ENCODE measurements at places on chromosomes 3 and 15. TPM values are rescaled to one million over a fixed set of nuclear protein-coding genes. Genes with fewer than 3 reads are reported as not detected.

GRCh38 chr3:152471814-152472671 lies 203.3 kb downstream of the MBNL1 start:
- peaks cover 4% of the 10 kb centered on the region for H3K4me1 ChIP-seq
- peaks cover under 1% of the 10 kb centered on the region for H3K36me3 ChIP-seq
- H3K4me3 ChIP-seq, result no peak overlapping the region
- H3K27ac ChIP-seq, result no peak overlapping the region
- peak; percentile 40 for DNase-seq

- no peak overlapping the region for H3K4me3 ChIP-seq
- H3K27me3 ChIP-seq, result no peaks in the 10 kb centered on the region
- peaks cover 9% of the 10 kb centered on the region for H3K4me1 ChIP-seq
- H3K36me3 ChIP-seq, result no peaks in the 10 kb centered on the region
- H3K27ac ChIP-seq, result no peak overlapping the region
- no peak for DNase-seq
Observed at GRCh38 chr3:111763968-111764367, 95.1 kb upstream of the PHLDB2 start.

- no peak for DNase-seq
- H3K27ac ChIP-seq, result no peak overlapping the region
Observed at GRCh38 chr3:56667973-56668579, 15.0 kb downstream of the TASOR start.

The MRPL46 gene
- total RNA-seq, result 21.2 TPM

The DAPK2 gene
- total RNA-seq, result 10.0 TPM

The REC114 gene
- not detected for total RNA-seq

DNA sequence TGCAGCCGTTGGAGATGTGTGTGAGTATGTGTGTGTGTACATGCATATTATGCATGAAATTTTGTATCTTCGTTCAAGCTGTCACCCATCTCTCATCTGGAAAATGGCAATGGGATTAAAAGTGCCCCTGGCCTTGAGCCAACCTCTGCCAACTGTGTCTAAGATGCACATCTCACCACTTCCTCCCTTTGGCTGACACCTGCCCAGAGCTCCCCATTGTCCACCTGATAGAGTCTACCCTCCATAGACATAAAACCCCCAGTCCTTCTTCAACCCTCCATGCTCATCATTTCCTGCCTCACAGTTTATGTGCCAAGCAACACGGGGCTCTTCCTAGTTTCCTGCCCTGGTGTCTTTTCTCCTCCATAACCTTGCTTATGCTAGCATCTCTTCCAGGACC lies 187.5 kb upstream of the HES1 start:
- no peak overlapping the region for H3K27ac ChIP-seq
- no peak overlapping the region for H3K4me3 ChIP-seq
- H3K36me3 ChIP-seq, result no peaks in the 10 kb centered on the region

DNA sequence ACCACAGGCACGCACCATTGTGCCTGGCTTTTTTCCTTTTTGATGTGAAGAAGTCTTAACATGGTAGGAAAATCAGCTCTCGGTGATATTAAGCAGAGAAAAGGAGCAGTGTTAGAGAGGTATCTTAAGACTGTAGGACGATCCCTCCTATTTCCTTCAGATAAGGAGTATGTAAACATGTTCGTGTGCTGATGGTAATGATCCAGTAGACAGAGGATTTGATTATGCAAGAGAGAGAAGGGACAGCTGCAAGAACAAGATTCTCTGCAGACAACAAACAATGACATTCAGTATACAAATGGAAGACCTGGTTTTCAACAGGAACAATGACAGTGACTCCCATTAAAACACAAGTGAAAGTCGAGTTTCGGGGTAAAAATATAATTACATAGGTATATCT lies 95.1 kb upstream of the MELTF start:
- no peak overlapping the region for H3K4me3 ChIP-seq
- H3K36me3 ChIP-seq, result peaks cover 9% of the 10 kb centered on the region
- peaks cover 9% of the 10 kb centered on the region for H3K4me1 ChIP-seq
- DNase-seq, result no peak
- no peaks in the 10 kb centered on the region for H3K27me3 ChIP-seq
- H3K27ac ChIP-seq, result no peak overlapping the region

- no peaks in the 10 kb centered on the region for H3K36me3 ChIP-seq
- H3K27ac ChIP-seq, result no peak overlapping the region
- no peaks in the 10 kb centered on the region for H3K4me1 ChIP-seq
Observed at GRCh38 chr15:27592036-27592760, 506.9 kb downstream of the OCA2 start.

- H3K4me3 ChIP-seq, result no peak overlapping the region
Observed at GRCh38 chr3:111831840-111832239, 27.2 kb upstream of the PHLDB2 start.

GRCh38 chr3:197504641-197505121 lies 51.1 kb downstream of the BDH1 start:
- H3K27ac ChIP-seq, result no peak overlapping the region
- H3K4me3 ChIP-seq, result no peak overlapping the region
- H3K27me3 ChIP-seq, result no peaks in the 10 kb centered on the region
- H3K36me3 ChIP-seq, result no peaks in the 10 kb centered on the region
- H3K4me1 ChIP-seq, result peaks cover 5% of the 10 kb centered on the region

The C3orf85 gene
- not detected for total RNA-seq

GRCh38 chr3:187987187-187987586 lies 166.8 kb upstream of the LPP start:
- H3K27me3 ChIP-seq, result no peaks in the 10 kb centered on the region
- no peak overlapping the region for H3K27ac ChIP-seq
- H3K4me3 ChIP-seq, result no peak overlapping the region
- H3K36me3 ChIP-seq, result no peaks in the 10 kb centered on the region
- H3K4me1 ChIP-seq, result peaks cover 18% of the 10 kb centered on the region
- DNase-seq, result no peak

DNA sequence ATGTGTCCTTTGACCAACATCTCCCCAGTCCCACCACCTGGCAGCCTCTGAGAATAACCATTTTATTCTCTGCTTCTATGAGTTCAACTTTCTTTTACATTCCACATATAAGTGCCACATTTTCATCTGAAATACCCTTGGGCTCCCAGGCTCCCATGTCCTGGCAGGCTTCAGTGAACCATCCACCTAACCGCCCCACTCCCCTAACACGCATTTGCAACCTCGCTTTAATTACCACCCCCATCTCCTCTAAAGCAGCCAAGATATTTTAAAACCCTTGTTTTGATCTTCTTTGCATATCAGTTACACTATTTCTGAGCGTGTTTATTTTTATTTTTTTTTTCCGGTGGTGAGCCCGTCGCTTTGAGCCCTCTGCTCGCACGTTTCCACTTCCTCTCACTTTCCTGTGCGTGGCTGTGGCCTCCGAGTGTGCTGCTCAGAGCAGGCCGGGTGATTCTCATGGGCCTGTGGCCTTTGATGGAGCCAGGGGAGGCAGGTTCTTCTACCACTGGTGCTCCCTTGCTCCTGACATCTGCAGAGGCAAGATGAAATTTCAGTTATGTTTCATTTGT lies 195.4 kb upstream of the LPP start:
- H3K4me1 ChIP-seq, result no peaks in the 10 kb centered on the region
- H3K27me3 ChIP-seq, result peaks cover 2% of the 10 kb centered on the region
- DNase-seq, result no peak
- H3K27ac ChIP-seq, result no peak overlapping the region
- H3K36me3 ChIP-seq, result no peaks in the 10 kb centered on the region
- H3K4me3 ChIP-seq, result no peak overlapping the region

The CPA3 gene
- total RNA-seq, result not detected

- H3K4me1 ChIP-seq, result no peaks in the 10 kb centered on the region
- H3K36me3 ChIP-seq, result no peaks in the 10 kb centered on the region
- H3K4me3 ChIP-seq, result no peak overlapping the region
- DNase-seq, result no peak
- H3K27ac ChIP-seq, result no peak overlapping the region
Observed at GRCh38 chr3:190721330-190721729, 141.2 kb downstream of the GMNC start.

GRCh38 chr15:77797270-77797669 lies 164.6 kb upstream of the LINGO1 start:
- H3K36me3 ChIP-seq, result no peaks in the 10 kb centered on the region
- H3K4me1 ChIP-seq, result peaks cover 14% of the 10 kb centered on the region
- no peak overlapping the region for H3K27ac ChIP-seq
- peaks cover 5% of the 10 kb centered on the region for H3K27me3 ChIP-seq

DNA sequence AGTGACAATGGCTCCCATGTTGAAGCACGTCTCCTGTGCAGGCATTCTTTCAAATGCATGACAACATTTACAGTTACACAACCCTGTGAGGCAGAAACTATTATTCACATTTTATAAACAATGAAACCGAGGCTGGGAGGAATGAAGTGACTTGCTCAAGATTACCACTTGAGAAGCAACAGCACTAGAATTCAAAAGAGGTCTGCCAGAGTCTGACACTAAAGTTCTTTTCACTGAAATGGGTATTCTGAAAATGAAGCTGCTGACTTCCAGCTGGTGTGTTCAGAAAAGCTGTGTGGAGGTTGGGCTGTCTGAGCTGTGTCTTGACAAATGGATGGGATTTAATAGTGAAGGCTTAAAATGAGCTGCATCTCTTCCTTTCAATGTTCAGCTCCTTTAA lies 104.4 kb downstream of the THSD4 start:
- H3K27ac ChIP-seq, result no peak overlapping the region
- no peak for DNase-seq
- H3K36me3 ChIP-seq, result no peaks in the 10 kb centered on the region
- no peak overlapping the region for H3K4me3 ChIP-seq
- peaks cover 8% of the 10 kb centered on the region for H3K4me1 ChIP-seq
- H3K27me3 ChIP-seq, result peaks cover 3% of the 10 kb centered on the region

The ITPKA gene
- total RNA-seq, result 4.2 TPM

- H3K27ac ChIP-seq, result no peak overlapping the region
- no peaks in the 10 kb centered on the region for H3K36me3 ChIP-seq
- DNase-seq, result no peak
- H3K27me3 ChIP-seq, result no peaks in the 10 kb centered on the region
- H3K4me1 ChIP-seq, result peaks cover 5% of the 10 kb centered on the region
- no peak overlapping the region for H3K4me3 ChIP-seq
Observed at GRCh38 chr3:62436785-62437184, 63.4 kb upstream of the FEZF2 start.

The TGFBR2 gene
- 68.7 TPM for total RNA-seq

DNA sequence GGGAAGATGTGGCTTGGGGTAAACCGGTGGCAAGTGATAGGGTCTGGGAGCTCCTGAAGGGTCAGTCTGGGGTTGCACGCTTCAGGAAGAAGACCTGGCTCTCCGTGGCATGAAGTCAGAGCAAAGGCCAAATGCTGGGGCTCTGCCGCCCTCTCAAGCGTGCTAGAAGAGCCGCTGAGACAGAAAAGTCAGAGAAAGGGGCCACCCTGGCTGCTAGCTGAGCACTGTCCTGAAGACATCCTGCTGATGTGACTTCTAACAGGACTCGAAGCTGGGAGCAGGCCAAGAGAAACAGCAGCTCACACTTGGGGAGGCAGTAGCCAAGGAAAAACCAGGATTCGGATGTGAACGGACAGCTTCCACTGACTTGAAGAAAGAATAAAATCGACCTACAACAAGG lies 270.4 kb downstream of the OCA2 start:
- no peak overlapping the region for H3K27ac ChIP-seq
- peaks cover 6% of the 10 kb centered on the region for H3K27me3 ChIP-seq
- DNase-seq, result no peak
- H3K4me1 ChIP-seq, result peaks cover 2% of the 10 kb centered on the region
- no peak overlapping the region for H3K4me3 ChIP-seq

DNA sequence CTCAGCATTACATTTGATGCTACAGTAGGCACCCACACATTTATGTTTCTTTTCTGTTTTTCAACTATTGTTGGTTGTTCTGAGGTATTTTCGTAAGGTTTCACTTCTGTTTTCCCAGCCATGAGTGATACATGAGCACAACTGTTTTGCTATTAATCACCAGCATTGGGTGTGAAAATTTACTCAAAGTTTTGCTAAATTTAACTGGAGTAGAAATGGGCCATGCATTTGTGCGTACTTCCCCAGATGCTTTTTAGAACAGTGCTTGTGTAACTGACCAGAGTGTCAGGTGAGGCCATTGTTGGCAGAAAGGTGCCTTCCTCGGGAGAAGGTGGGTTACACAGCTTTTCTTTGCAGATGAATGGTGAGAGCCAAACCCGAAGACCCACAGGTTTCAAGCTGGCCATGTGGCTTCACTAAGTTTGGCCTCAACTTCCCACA lies 70.4 kb downstream of the ST6GAL1 start:
- H3K27me3 ChIP-seq, result no peaks in the 10 kb centered on the region
- no peak for DNase-seq
- no peak overlapping the region for H3K27ac ChIP-seq
- H3K36me3 ChIP-seq, result peaks cover 10% of the 10 kb centered on the region

DNA sequence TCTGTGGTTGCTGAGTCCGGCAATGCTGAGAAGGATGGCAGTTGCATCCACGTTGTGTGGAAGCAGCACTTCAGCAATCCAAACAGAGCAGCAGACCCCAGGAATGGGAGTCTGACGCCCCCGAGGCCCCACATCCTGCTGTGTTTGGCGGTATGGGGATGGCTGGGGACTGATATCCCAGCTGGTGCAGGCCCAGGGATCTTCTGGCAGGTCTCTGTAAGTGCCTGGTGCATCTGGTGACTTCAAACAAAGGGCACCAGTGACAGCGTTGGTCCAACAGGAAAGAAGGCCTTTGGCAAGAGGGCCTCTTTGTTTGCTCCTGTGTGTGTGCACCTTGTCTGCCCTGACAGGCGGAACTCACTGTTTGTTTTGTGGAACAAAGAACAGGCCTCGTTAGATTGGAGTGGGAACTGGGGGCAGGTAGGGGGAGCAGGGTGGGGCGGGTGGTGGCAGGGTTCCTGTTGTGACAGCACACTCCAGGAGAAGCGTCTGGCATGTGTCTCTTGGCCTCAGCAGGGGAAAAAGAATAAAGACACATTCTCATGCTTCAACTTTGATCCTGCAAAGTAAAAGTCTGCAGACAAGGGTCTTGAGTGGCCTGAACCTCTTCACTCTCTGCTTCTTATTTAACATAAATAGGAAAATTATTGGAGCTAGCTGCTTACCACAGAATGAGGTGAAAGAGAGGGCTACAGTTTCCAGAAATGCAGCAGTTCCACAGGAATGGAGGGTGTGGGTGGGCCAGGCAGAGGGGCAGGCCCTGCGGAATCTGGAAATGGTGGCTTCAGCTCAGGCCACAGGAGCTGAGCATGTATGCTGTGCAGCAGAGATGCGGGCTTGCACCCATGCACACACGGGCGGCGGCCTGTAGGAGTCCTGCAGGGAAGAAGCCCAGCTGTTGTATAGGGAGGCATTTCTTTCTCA lies 94.5 kb upstream of the MYZAP start:
- H3K4me1 ChIP-seq, result peaks cover 81% of the 10 kb centered on the region
- peaks cover 22% of the 10 kb centered on the region for H3K27me3 ChIP-seq
- no peak overlapping the region for H3K4me3 ChIP-seq
- H3K36me3 ChIP-seq, result peaks cover 61% of the 10 kb centered on the region
- no peak for DNase-seq
- H3K27ac ChIP-seq, result peak overlapping the region; percentile 76

- H3K36me3 ChIP-seq, result no peaks in the 10 kb centered on the region
- H3K27me3 ChIP-seq, result no peaks in the 10 kb centered on the region
- no peak for DNase-seq
- no peaks in the 10 kb centered on the region for H3K4me1 ChIP-seq
- H3K4me3 ChIP-seq, result no peak overlapping the region
Observed at GRCh38 chr3:74636981-74637380, 22.5 kb upstream of the CNTN3 start.

The CHRM5 gene
- not detected for total RNA-seq
